GM23248 (cell line): ENCODE measurements at places on chromosomes 11 and 22. TPM values are rescaled to one million over a fixed set of nuclear protein-coding genes. Genes with fewer than 3 reads are reported as not detected.
A peak's percentile ranks its signal among the peaks of the same experiment; 100 is the strongest.

Gene NPAS4
- not detected in 2 replicates for polyA plus RNA-seq

GRCh38 chr11:116302756-116303155 is 470.0 kb downstream of the BUD13 start:
- no peak for DNase-seq

DNA sequence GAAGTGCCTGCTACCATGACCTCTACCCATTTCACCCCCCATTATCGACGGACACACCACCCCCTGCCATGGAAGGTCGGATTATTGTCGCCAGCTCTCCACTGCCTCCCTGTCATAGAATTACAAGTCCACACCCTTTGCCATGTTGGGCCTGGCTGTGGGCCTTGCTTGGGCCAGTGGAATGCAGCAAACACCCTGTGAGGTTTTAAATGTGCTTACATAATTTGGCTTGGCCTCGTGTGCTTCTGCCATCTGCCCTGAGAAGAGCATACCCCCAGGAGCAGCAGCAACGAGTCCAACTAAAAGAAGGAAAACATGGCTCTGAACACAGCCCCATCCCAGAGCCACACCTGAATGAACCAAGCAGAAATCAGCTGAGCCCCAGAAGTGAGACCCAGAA is 94.1 kb upstream of the PRDM11 start:
- peak; percentile 16 for DNase-seq

- DNase-seq, result no peak
These were observed 31.9 kb upstream of the FTH1 start for GRCh38 chr11:61999141-61999975.
